Left ventricle myocardium inferior (tissue), 1 donor: ENCODE measurements at places on chromosomes 5 and 9. TPM values are rescaled to one million over a fixed set of nuclear protein-coding genes. Genes with fewer than 3 reads are reported as not detected.

- H3K27ac ChIP-seq: peak overlapping the region; percentile 85
- H3K27me3 ChIP-seq: no peaks in the 10 kb centered on the region
- H3K4me3 ChIP-seq: no peak overlapping the region
- H3K36me3 ChIP-seq: no peaks in the 10 kb centered on the region
These were observed 21.4 kb downstream of the PTPN3 start for GRCh38 chr9:109476642-109477257.

Gene OLFM1
- 10.0 TPM for total RNA-seq

DNA sequence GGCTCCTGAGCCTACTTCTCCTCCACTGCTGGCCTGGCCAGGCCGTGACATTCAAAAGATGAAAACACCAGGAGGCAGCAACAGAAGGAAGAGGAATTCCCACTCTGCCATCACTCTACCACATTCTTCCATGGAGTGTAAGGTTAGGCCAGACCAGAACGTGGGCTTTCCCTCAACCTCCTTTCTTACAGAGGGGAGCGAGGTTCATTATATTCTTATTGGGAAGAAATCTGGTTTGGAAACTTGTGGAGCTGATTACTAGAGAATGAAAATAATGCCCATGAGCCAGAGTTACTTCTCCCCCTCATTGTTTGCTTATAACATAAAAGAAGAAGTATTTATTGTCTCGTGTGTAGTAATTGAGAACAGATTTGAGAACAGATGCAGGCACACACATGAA, 136.3 kb upstream of the BASP1 start:
- no peaks in the 10 kb centered on the region for H3K36me3 ChIP-seq
- no peak overlapping the region for H3K27ac ChIP-seq
- DNase-seq: no peak
- no peak overlapping the region for H3K4me3 ChIP-seq
- peaks cover 23% of the 10 kb centered on the region for H3K4me1 ChIP-seq
- no peaks in the 10 kb centered on the region for H3K27me3 ChIP-seq

Gene NACC2
- 29.5 TPM for total RNA-seq

Gene TICAM2
- 2.3 TPM for total RNA-seq

Gene THBS4
- total RNA-seq: 51.4 TPM

DNA sequence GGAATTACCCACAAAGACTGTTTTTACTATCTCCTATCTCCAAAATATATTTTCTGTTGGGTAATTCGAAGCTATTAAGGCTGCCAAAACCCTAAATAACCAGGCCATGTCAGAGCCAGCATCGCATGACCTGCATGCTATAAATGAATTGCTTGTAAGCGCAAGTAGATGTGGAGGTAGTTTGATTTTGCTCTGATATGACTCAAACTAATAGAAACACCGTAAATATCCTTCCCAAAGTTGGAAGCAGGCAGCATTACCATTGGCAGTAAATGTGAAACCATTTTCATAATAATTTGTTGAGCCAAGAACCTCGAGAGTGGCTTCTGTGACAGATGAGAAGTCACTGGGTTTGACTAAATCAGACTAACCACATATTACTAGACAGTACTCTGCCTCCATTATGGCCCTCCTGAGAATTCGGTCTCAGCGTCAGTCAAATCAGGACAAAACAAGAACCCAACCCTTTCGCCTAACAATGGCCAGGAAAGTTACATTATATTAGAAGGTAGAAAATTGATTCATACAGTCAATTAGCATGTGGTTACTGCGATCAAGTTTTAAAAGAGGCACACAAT, 289.8 kb downstream of the SPOCK1 start:
- H3K27me3 ChIP-seq: no peaks in the 10 kb centered on the region
- no peak overlapping the region for H3K27ac ChIP-seq
- H3K36me3 ChIP-seq: no peaks in the 10 kb centered on the region
- H3K4me3 ChIP-seq: no peak overlapping the region

DNA sequence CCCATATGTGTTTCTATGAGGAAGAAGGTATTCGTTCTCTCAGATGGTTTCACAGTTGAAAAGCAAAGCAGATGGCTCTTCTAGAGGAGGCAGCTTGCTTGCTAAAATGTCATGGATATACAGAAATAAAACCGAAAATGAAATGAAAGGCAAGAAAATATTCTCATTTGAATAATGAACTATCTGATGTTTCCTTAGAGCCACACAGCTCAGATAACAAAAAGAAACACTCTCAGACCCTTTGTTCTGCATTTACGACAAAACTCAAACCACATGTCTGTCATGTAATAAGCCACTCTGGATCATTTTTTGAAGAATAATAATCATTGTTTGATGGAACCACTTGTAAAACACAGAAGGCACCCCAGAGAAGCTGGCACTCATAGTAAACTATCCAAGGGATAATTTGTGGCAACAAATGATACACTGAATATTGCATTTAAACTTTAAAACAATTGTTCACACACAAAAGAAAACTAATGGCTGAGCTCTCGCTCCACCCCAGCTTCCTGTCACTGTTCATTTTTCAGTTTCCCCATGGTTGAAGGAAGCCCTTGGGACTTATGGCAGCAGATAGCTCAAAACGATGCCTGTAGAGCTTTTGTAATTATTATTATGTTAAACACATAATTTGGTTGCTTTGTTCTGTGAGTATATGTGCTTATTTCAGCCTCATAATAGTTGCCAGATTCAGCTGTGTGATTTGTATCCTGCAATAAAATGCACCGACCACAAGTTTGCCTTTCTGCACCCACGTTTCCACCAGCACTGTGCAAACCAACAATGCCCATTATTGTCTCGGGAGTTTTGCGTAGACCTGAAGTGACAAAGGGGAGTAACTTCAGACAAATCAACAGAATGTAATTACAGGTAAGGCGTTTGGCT, 256.0 kb downstream of the TMEM167A start:
- H3K27me3 ChIP-seq: no peaks in the 10 kb centered on the region
- DNase-seq: no peak
- no peak overlapping the region for H3K4me3 ChIP-seq
- H3K27ac ChIP-seq: no peak overlapping the region

DNA sequence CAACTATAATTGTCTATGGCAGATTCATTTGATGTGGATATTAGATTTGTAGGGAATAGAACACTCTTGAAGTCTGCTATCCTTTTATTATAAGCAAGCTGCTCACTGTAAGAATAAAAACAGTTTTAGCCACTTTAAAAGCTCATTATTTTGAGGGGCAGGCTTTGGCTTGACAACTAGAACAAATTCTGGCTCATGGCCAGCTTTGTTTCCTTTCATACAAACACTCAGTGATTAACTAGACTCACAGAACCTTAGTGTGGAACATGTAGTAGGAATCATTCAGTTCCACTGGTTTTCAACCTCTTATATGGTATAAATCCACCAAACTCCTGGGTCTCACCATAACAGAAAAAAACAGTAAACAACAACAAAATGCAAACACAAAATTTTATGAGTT, 27.4 kb upstream of the CEP120 start:
- H3K27me3 ChIP-seq: no peaks in the 10 kb centered on the region
- H3K36me3 ChIP-seq: no peaks in the 10 kb centered on the region
- H3K27ac ChIP-seq: no peak overlapping the region
- no peak for DNase-seq

DNA sequence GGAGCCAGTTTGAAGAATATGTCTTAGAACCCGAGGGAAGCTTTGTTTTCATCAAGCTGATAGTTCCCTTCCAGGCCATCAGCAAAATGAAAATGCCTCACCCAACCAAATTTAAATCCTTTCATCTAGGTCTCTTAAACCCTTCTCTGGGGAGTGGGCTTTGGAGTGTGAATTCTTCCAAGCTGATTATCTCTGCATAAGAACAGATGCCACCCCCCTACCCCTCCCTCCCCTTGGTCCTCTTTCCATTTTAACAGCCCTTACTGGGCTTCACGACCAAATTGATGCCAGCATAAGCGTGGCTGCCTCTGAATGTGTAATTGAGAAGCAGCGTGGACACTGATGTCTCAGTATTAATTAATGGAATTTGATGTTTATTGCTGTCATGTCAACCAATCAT, 509.7 kb upstream of the CLINT1 start:
- no peaks in the 10 kb centered on the region for H3K27me3 ChIP-seq
- H3K4me3 ChIP-seq: no peak overlapping the region
- H3K27ac ChIP-seq: no peak overlapping the region
- H3K36me3 ChIP-seq: no peaks in the 10 kb centered on the region
- H3K4me1 ChIP-seq: peaks cover under 1% of the 10 kb centered on the region

Gene WWC1
- total RNA-seq: 2.2 TPM

- no peaks in the 10 kb centered on the region for H3K4me1 ChIP-seq
- no peaks in the 10 kb centered on the region for H3K27me3 ChIP-seq
- no peak overlapping the region for H3K4me3 ChIP-seq
- H3K36me3 ChIP-seq: no peaks in the 10 kb centered on the region
These were observed 293.1 kb downstream of the DMRTA1 start for GRCh38 chr9:22739712-22740111.

DNA sequence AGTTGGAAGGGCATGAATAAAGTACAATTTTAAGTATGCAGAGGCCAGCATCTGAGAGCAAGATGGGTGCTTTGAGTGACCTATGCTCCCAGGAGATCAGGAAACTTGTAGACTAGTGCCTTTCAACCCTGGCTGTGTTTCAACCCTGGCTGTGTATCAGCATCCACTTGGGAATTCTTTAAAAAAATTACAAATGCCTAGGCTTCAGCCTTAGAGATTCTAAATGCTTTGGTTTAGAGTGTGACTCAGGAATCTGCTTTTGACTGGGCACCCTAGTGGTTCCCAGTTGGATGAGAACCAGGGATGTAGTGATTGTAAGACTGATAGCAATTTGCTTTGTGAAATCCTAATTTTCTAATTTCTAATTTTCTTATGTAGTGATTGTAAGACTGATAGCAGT, 65.6 kb downstream of the RALGPS1 start:
- H3K27me3 ChIP-seq: no peaks in the 10 kb centered on the region
- no peak for DNase-seq
- peaks cover 25% of the 10 kb centered on the region for H3K4me1 ChIP-seq
- H3K4me3 ChIP-seq: no peak overlapping the region
- peaks cover 6% of the 10 kb centered on the region for H3K36me3 ChIP-seq
- H3K27ac ChIP-seq: no peak overlapping the region

DNA sequence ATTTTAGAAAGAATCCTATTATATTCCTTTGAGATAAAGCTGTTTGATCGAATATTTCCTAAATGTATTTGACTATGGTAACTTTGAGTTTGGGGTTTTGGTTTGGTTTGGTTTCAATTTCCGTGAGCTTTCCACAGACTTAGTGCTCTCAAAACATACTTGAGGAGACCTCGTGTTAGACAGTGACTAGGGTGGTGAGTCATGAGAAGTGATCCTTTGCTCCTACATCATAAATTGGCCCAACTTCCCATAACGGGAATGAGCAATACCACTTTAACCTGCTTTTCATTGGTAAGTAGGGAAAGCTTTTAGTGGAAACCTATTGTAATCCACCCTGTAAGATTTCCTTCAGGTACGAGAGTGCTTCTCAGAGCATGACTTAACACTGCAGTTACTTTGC, 3.8 kb upstream of the RASEF start:
- H3K36me3 ChIP-seq: no peaks in the 10 kb centered on the region
- H3K27me3 ChIP-seq: peaks cover 41% of the 10 kb centered on the region
- H3K4me3 ChIP-seq: no peak overlapping the region
- DNase-seq: no peak

GRCh38 chr5:43616535-43616934, 13.6 kb downstream of the NNT start:
- no peak for DNase-seq
- H3K4me1 ChIP-seq: peaks cover 70% of the 10 kb centered on the region
- peak overlapping the region; percentile 66 for H3K27ac ChIP-seq
- H3K27me3 ChIP-seq: no peaks in the 10 kb centered on the region
- H3K36me3 ChIP-seq: peaks cover 75% of the 10 kb centered on the region

GRCh38 chr9:112005939-112006338, 109.3 kb downstream of the UGCG start:
- H3K27me3 ChIP-seq: no peaks in the 10 kb centered on the region
- no peak for DNase-seq
- no peak overlapping the region for H3K27ac ChIP-seq
- H3K36me3 ChIP-seq: no peaks in the 10 kb centered on the region
- no peaks in the 10 kb centered on the region for H3K4me1 ChIP-seq

DNA sequence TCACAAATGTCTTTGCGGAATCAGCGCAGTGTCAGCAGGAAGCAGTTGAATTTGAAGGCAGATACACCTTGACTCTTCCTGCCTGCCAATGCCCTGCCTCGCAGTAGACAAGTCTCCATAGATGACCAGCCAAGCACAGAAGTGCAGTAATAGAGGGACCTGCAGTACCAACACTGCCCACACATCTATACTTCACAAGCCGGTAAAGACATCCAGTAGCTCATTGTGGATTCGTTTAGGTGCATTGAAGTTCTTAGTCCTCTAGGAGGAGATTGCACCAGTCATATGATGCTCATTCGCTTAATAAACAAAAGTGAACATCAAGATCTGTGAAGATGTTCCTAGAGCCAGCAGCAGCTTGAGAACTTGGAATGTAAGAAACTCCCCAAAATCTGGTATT, 7.1 kb upstream of the IFNA2 start:
- no peak overlapping the region for H3K4me3 ChIP-seq
- H3K4me1 ChIP-seq: peaks cover 8% of the 10 kb centered on the region
- no peak for DNase-seq

- no peak overlapping the region for H3K27ac ChIP-seq
- no peak overlapping the region for H3K4me3 ChIP-seq
- peaks cover 9% of the 10 kb centered on the region for H3K4me1 ChIP-seq
- no peaks in the 10 kb centered on the region for H3K36me3 ChIP-seq
- DNase-seq: no peak
These were observed 514.9 kb upstream of the CLINT1 start for GRCh38 chr5:158373608-158374395.

GRCh38 chr9:122329597-122329996, 41.2 kb upstream of the PTGS1 start:
- no peaks in the 10 kb centered on the region for H3K27me3 ChIP-seq
- H3K4me1 ChIP-seq: peaks cover 32% of the 10 kb centered on the region
- no peak overlapping the region for H3K27ac ChIP-seq
- no peak for DNase-seq
- H3K4me3 ChIP-seq: no peak overlapping the region

DNA sequence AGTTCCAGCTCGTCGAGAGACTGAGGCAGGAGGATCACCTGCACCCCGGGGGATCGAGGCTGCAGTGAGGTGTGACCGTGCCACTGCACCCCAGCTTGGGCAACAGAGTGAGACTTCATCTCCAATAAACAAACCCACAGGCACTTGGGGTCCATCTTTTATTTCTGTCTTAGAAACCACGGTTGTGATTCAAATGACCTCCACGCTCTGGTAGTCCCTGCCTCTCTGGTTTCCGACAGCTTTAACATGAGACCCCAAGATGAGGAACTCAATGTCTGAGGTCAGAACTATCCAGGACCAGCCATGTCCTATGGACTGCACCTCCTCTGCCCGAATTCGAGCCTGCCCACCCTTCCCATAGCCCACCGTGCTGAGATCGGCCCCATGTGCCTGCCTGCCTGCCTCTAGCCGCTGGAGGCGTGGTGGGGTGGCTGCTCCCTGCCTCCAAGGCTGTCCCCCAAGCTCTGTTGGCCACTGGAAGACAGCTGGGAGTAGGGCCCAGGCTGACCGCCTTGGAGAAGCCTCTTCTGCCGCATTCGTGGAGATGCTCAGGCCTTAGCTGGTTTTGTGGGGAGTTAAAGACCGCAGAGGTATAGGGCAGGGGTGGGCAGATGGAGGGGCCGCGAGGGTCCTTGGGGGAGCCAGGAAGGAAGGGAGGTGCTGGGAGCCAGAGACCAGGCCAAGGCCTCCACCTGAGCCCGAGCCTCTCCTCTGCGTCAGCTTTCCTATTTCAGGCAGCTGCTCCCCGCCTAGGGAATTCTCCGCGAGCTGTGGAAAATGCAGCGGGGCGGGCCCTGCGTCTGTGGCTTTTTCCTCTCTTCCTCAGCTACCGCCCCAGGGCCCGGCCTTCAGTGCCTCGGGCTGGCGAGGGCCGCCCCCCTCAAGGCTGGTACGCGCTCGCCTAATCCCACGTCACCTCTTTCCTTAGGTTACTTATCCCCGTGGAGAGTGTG, 6.9 kb upstream of the WDR5 start:
- H3K36me3 ChIP-seq: no peaks in the 10 kb centered on the region
- peak overlapping the region; percentile 48 for H3K27ac ChIP-seq
- peaks cover 14% of the 10 kb centered on the region for H3K4me1 ChIP-seq

Gene PCDHB3
- 0.77 TPM for total RNA-seq
